ENCODE measurements at places on chromosomes 3 and 15. TPM values are rescaled to one million over a fixed set of nuclear protein-coding genes. Genes with fewer than 3 reads are reported as not detected.

The NR2F2 gene
- 10.2 TPM for total RNA-seq

The GPR87 gene
- not detected for total RNA-seq

The DISP2 gene
- total RNA-seq: 40.7 TPM

The TF gene
- total RNA-seq: 1,681 TPM

The PLXNB1 gene
- 254 TPM for total RNA-seq

The ADCY5 gene
- 82.8 TPM for total RNA-seq

The PRR20G gene
- total RNA-seq: not detected

The SENP7 gene
- total RNA-seq: 22.6 TPM

The BNIP2 gene
- 33.6 TPM for total RNA-seq

The LTK gene
- total RNA-seq: 6.4 TPM

The MSL2 gene
- 41.8 TPM for total RNA-seq

The TM6SF1 gene
- total RNA-seq: 17.3 TPM

The GADL1 gene
- total RNA-seq: not detected

The FBXO40 gene
- total RNA-seq: 3.7 TPM

The CELF6 gene
- total RNA-seq: 26.4 TPM

All from dorsolateral prefrontal cortex (tissue), 122 donors.